ENCODE measurements at places on chromosomes 6 and 20. TPM values are rescaled to one million over a fixed set of nuclear protein-coding genes. Genes with fewer than 3 reads are reported as not detected.

LAMA2 gene
- total RNA-seq = 0.93 TPM

SLC22A2 gene
- not detected for total RNA-seq

PRSS35 gene
- not detected for total RNA-seq

SPEF1 gene
- total RNA-seq = 0.12 TPM

EYA2 gene
- not detected for total RNA-seq

AURKA gene
- 49.8 TPM for total RNA-seq

TREM1 gene
- total RNA-seq = not detected

FAM50B gene
- 9.5 TPM for total RNA-seq

PNLDC1 gene
- 0.74 TPM for total RNA-seq

FAM229B gene
- total RNA-seq = 1.1 TPM

IPCEF1 gene
- total RNA-seq = 6.7 TPM

DEFB132 gene
- total RNA-seq = not detected

NKAIN4 gene
- total RNA-seq = not detected

MYCT1 gene
- total RNA-seq = not detected

WFDC12 gene
- total RNA-seq = not detected

NCOA5 gene
- total RNA-seq = 40.2 TPM

MUCL3 gene
- not detected for total RNA-seq

COMMD7 gene
- total RNA-seq = 67.9 TPM

LKAAEAR1 gene
- total RNA-seq = not detected

TUBB2B gene
- not detected for total RNA-seq

HLA-E gene
- total RNA-seq = 499 TPM

RGL2 gene
- total RNA-seq = 46.5 TPM
